ENCODE measurements at places on chromosomes 6 and 20.

GRCh38 chr6:156844089-156844488, 66.9 kb downstream of the ARID1B start:
- DNase-seq, result no peak

DNA sequence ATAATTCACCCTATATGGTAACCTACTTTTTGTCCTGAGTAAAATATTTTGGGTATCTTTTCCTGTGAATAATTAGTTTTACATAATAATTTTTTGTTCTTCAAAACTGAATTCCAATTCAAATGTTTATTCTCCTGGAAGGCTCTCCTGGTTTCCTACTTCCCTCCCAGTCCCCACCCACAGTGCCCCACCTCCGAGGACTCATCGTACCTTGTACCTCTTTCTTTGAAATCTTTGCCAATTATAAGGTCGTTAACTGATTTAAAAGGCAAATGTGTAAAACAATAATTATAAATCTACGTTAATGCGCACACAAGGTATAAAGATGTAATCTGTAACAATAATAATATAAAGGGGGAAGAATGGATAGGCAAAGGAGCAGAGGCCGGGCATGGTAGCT, 40.5 kb upstream of the VEGFA start:
- DNase-seq, result no peak

DNA sequence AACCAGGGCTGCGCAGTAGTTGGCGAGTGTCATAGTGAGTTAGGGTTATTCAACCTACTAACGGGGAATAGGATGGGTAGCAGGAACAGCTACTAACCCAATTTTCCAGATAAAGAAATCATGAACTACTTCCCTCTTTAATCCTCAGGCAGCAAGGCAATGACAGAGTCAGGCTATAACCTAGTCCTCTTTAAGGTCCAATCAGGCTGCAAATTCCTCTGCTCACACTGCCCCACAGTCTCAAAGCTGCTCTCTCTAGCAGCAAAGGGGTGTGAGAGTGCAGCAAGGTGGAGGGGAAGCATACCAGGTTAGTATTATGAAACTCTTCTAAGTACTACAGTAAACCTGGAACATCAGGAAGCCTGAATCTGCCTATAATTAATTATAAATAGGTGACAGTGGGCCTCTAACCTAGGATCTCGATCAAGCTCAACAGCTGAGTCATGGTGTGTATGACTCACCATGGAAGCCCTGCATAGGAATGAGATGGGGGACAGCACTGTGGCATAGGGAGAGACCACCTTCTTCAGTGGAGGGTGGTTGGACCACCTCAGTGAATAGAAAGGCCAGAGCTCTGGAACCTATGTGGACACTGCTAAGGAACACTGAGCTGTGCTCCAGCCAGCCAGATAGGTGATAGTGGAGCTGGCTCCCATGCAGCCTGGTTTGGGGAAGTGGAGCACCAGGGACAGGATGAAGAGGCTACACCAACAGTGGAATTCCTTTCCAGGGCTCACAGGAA, 7.9 kb downstream of the PEX6 start:
- peak; percentile 59 for DNase-seq

- DNase-seq, result peak; percentile 43
These were observed at the start of gene CYP24A1 for GRCh38 chr20:54173653-54174456. TSS of gene CYP24A1 (minus strand) at chr20:54173986. CDS start at chr20:54173579, 407 bp downstream.

DNA sequence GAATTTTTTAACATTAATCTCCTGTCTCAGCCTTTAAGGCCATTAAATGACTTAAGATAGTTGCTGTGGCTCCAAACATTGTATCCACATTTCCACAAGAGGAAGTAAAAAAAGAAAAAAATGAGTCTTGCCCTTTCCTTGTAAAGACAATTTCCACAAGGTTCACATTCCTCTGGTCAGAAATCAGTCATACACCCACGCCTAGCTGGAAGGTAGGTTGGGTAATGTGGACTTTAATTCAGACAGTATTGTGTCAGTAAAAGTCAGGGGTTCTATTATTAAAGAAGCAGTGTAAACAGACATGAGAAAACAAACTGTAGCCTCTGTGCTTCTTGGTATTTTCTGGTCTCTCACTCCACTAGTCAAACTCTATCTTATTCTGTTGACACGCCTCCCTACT, 682.0 kb downstream of the GRIK2 start:
- no peak for DNase-seq

DNA sequence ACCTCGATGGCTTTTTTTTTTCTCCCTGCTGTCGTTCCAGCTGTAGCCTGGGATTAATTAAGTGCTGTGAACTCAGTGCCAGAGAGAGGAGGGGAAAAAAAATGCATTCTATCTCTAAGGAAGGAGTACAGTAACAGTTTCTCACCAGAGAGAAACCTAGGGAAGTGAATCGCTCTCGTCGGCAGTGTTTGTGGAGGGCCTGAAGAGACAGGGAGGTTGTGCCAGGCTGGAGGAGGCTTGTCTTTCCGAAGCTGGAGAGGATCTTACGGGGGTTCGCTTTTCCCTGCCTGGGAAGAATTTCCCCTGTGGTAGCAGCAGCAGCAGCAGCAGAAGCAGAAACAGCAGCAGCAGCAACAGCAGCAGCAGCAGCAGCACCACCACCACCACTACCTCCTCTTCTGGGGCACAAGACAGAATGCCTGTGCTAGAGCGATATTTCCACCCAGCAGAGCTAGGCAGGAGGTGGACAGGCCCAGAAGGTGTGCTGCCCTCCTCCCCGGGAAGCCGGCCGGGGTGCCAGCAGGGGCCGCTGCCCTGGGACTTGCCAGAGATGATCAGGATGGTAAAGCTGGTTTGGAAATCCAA, 186.5 kb downstream of the PDE7B start:
- DNase-seq, result peak; percentile 5

- DNase-seq, result peak; percentile 66
These were observed 226.1 kb upstream of the RREB1 start for GRCh38 chr6:6881438-6882225.

DNA sequence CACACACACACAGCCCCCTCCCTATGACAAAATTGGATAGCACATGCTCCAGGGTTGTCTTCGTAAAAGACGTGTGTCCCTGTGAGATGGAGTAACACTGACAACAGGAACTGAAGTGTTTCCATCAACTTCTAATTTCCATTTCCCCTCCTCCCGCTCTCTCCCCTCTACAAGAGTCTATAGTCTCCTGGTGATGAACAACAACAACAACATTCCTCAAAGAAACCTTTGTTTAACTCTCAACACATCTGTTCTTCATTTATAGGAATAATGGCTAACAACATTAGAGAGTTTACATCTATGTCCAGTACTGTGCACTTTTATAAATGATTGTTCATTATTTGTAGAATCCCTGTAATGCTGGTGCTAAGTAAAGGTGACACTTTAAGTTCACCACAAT, 205.8 kb upstream of the SSTR4 start:
- DNase-seq, result no peak

DNA sequence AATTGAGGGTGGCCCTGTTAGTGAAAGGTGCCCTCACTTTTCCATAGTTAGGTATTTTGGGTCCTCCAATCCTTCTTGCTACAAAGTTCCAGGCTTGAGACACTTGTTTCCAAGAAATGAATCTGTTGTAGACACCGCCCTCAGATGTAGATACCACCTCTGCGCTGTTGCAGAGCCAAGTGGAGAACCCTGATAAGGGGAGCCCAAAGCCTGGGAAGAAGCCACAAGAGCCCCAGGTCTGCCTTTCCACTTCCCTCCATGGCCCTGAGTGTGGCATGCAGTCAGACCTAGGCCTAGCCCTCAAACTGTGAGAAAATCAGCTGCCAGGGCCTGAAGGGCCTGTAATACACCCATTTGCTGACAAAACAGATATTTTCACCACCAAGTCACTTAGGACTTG, 37.1 kb downstream of the DTD1 start:
- DNase-seq, result peak; percentile 89

GRCh38 chr6:44003345-44004061, 123.7 kb downstream of the MRPL14 start:
- peak; percentile 30 for DNase-seq

GRCh38 chr6:56842686-56843475, 112.0 kb upstream of the BEND6 start:
- peak; percentile 71 for DNase-seq

All from hematopoietic multipotent progenitor cell treated with erythropoietin and hydrocortisone succinate and interleukin-3 and kit ligand, for 4 days (in vitro differentiated cells).